Activated naive CD4-positive, alpha-beta T cell treated with anti-CD3 and anti-CD28 coated beads for 36 hours (primary cell): ENCODE measurements at places on chromosomes 1 and 21. TPM values are rescaled to one million over a fixed set of nuclear protein-coding genes. Genes with fewer than 3 reads are reported as not detected.

GRCh38 chr1:94920061-94920460 is 6.8 kb downstream of the CNN3 start:
- DNase-seq = no peak

GRCh38 chr1:47661040-47661439 is 223.2 kb downstream of the FOXD2 start:
- no peak for DNase-seq

DNA sequence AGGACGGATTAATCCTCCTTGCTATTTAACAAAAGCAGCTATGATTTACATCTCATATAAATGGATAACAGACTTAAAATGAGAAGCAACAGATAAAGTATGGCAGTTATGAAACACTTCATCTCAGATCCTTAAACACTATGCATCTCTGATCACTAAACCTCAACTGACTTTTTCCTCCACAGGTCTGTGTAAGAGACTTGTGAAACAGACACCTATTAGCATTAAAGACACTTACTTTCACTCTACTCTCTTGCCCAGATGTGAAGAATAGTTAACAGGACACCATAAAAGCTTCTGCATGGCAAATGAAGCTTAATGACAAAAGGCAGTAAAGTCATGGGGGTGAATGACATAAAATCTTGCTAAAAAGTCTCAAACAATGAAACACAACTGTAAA is 6.2 kb downstream of the LIN9 start:
- DNase-seq = no peak

The SLC44A5 gene
- total RNA-seq = 0.37 TPM

DNA sequence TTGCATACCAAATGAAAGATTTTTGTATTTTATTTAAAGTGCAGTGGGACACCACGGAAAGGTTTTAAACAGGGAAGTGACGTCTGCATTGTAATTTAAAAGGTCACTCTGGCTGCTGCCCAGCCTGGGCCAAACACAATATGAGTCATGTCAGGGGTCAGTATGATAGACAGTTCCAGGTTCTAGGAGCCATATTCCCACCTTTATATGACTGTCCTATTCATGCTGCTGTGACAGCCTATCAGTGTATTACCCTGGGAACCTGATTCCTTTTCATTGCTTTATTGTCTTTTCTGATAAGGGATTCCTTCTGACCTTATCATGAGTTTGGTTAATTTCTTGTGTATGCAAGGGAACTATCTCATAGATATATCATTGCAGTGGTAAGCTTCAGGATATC is 5.3 kb downstream of the VANGL1 start:
- DNase-seq = no peak

DNA sequence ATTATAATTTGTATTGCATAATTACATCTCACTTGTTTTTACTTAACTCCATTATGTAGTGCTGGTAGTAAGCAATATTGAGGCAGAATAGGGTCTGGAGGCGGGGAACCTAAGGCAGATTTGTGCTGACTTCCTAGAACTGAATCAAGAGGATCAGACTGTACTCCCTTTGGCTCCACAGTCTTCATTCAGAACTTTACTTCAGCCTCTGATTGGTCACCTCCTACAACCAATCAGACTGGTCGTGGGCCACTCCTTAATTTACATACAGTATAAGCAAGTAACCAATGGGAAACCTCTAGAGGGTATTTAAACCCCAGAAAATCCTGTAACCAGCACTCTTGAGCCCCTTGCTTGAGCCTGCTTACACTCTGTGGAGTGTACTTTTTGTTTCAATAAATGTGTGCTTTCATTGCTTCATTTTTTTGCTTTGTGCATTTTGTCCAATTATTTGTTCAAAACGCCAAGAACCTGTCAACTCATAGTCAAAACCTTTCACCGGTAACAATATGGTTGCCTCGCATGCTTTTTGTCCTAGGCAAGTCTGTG is 31.6 kb downstream of the ZBTB8OS start:
- DNase-seq = no peak

The UBL4B gene
- total RNA-seq = not detected

DNA sequence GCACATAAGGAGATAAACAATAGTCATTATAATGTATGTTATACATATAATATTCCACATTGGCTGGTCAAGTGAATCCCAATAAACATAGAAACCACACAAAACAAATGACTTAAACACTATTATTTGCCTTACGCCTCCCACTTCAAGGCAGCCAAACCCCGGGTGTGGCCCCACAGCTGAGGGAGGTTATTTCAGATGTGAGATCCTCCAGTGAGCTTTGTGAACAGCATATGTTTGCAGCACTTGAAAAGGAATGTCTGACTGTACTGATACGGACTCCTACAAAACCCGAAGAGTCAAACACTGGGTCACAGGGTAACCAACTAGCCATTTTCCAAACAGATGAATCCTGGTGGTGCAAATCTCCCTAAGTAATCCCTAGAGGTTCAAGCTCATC is 27.1 kb upstream of the DISP1 start:
- DNase-seq = no peak

- DNase-seq = peak; percentile 2
Observed at GRCh38 chr1:43438953-43439581, 14.7 kb downstream of the HYI start.

DNA sequence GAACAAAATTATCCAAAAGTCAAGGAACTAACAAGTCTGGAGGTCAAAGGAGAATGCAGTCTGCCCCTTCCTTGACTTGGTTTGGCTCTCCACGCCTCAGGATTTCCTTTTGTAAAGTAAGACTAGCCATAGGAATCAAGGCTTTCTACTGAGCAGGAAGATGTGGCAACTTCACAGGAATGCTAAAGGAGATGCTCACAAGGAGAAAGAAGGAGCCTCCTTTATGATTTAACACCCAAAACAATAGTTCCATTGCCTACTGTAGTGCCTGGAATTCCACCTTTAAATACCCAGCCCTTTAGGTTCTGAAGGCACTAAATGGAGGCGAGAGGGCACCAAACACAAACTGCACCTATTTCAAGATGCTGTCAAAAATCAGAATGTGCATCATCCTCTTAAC is 176.3 kb upstream of the NFIA start:
- DNase-seq = no peak

The A3GALT2 gene
- total RNA-seq = not detected

- DNase-seq = no peak
Observed at GRCh38 chr1:33143698-33144097, 38.1 kb downstream of the TRIM62 start.

The FTCD gene
- total RNA-seq = not detected

- DNase-seq = no peak
Observed at GRCh38 chr1:18203645-18204044, 96.0 kb downstream of the IGSF21 start.

DNA sequence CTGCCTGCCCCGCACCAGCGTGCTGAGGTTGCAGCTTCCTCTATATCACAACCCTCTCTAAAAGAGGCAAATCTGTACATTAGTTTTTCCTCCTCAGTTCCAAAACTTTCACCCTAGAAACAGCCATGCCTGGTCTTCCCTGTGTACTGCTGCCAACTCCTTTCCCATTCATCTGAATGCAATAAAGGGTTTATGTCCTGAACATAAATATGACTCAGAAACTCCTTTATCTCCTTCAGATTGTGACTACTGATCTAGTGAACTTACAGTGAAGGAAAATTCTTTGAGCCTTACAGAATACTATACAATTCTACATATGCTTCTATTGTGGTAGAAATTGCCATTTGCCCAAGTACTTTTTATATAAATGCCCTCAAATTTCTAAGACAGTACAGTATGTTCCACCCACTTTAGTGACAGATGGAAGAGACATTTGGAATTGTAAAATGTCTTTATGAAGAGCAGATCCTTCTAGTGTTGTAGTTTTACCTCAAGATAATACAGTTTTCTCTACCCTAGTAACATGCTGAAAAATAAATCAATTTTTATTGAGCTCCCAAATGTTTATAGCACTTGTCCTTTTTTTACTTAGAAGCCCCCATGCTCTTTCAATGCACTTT is 345.1 kb upstream of the SNX7 start:
- DNase-seq = no peak

- no peak for DNase-seq
Observed at GRCh38 chr21:34235514-34235913, 128.3 kb upstream of the KCNE2 start.

The TFF3 gene
- total RNA-seq = not detected

DNA sequence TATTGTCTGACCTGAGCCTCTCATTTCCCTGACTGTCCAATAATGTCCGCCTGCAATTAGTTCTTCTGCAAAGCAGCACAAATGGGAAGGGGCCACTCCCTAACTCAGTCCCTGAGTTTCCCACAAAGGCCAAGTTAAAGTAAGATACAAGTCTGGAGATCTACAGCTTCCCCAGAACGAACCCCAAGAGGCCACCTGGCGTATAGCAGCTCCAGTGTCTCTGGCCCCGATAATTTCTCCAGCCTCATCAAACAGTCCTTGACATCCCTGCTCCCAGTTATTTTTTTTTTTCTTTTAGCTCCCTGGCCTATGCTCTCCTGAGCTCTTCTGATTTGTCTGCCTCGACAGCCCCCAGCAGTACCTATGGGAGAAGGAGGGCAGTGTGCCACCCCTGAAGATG is 8.1 kb upstream of the ACKR1 start:
- no peak for DNase-seq
